ENCODE measurements at places on chromosomes 7 and 10.

- DNase-seq: no peak
Observed at GRCh38 chr10:29671228-29671780, 36.5 kb upstream of the SVIL start.

DNA sequence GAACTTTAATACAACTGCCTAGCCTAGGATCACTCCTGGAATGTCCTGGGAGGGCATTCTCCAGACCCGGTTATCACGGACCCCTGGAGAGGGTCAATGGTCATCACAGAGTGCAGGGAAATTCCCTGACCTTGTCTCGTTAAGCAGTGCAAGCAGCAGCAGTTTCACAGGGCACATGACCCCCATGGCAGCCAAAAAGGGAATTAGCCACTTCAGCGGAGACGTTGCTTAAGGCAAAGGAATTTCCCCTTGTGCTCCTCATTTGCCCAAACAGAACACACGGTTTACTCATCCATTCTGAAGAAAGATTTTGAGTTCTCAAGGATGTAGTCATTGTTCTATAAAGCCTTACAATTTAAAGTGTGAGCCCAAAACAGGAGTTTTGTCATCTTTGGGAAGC lies 260.3 kb downstream of the SNX13 start:
- DNase-seq: no peak

DNA sequence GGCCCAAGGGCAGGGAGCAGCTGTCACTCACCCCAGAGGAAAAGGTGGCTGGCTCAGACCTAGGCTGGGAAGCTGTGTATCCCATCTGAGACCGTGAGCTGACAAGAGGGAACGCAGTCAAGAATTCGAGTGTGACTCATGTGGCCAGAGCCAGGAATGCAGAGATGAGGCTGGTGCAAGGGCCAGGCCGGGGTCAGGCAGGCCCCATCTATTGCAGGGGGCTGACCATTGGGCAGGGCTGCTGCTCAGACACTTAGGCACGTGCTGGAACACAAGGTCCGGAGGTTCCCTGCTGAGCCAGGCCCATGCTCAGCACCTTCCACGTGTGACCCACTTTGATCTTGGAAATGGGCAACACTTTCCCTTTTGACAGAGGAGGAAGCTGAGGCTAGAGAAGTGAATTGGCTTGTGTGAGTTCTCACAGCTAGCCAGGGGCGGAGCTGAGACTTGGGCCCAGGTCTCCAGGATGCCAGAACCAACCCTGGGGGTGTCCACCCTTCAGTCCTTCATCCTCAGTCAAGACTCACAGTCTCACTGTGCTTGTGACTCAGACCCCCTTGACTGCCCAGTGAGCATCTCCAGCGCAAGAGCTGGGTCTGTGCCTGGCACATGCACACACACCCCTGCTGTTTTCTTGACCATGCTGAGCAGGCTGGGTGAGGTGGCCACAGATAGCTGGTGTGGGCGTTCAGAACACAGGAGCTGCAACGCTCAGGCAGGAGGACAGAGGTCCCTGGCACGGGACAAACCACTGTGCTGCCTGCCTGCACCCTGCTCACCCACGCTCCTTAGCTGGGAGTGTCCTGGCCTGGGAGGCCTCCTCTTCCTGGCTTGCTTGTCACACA lies 47.6 kb upstream of the PPIF start:
- no peak for DNase-seq

DNA sequence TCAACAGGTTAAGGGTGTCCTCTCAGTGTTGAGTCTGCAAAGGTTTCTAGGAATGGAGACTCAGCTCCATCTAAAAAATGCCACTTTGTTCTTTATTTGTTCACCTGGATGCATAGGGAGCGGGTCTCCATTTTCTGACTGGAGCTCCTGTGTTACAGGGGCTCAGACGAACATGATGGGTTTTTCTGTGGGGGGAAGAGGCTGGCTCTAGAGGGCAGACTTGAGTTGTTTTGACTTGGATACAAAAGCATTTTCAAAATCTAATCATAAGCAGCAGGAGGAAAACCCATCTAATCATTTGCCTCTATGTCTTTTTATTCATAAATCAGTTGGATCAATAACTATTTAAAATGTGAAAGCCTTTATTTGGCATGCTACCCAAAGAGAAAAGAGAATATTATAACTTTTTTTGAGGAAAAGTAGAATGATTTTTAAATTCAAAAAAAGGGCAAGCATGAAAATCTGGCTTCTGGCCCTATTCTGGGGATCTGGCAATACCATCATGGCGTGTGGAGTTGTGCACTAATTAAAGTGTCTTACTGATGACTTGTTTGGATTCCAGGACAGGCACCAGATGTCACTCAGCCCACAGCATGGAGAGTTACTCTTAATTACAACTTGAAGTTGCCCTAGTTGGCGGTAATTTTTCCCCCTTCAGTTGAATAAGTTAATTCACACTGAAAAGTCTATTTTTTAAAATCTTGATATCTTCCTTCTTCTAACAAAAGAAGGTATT lies 594.9 kb downstream of the REEP3 start:
- DNase-seq: peak; percentile 10

GRCh38 chr7:95440394-95441038 lies 5.7 kb upstream of the PON2 start:
- DNase-seq: no peak

- peak; percentile 71 for DNase-seq
Observed at GRCh38 chr10:5283305-5284158, 81.2 kb upstream of the UCN3 start.

GRCh38 chr7:3028071-3028757 lies 15.5 kb downstream of the CARD11 start:
- DNase-seq: peak; percentile 79

DNA sequence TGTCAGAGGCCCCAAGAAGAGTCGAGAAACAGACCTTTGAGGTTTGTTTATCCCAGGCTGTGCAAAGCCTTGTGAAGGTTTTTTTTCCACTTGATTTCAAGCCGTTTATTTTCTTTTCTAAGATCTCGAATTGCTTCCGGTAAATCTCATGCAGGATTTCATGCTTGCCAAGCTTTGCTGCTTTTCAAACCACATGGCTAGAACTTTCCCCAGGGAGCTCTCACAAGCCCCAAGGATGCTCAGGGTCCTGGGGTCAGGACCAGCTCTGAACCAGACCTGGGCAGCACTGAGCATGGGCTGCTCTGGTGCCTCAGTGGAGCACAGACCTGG lies 48.0 kb upstream of the AQP1 start:
- DNase-seq: no peak

- DNase-seq: no peak
Observed at GRCh38 chr10:33257439-33258080, 76.9 kb downstream of the NRP1 start.

- DNase-seq: no peak
Observed at GRCh38 chr7:134845461-134845860, 66.0 kb downstream of the CALD1 start.

GRCh38 chr7:124085179-124085578 lies 52.3 kb upstream of the TMEM229A start:
- no peak for DNase-seq

DNA sequence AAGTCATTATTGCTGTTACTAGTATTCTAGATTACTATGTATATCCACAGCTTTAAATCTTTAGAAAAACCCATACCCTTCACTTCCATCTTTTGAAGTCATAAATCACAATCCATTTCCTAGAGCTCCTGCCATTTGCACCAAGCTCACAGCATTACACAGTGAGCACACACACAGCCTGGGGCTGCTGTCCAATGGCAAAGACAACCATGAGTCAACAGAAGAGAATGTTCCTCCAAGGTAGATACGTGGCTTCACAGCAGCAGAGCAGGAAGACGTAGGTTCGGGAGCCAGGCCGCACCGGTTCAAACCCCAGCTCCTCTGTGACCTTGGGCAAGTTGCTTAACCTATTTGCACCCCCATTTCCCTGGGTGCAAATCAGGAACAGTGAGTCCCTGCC lies 234.6 kb downstream of the DIP2C start:
- no peak for DNase-seq

DNA sequence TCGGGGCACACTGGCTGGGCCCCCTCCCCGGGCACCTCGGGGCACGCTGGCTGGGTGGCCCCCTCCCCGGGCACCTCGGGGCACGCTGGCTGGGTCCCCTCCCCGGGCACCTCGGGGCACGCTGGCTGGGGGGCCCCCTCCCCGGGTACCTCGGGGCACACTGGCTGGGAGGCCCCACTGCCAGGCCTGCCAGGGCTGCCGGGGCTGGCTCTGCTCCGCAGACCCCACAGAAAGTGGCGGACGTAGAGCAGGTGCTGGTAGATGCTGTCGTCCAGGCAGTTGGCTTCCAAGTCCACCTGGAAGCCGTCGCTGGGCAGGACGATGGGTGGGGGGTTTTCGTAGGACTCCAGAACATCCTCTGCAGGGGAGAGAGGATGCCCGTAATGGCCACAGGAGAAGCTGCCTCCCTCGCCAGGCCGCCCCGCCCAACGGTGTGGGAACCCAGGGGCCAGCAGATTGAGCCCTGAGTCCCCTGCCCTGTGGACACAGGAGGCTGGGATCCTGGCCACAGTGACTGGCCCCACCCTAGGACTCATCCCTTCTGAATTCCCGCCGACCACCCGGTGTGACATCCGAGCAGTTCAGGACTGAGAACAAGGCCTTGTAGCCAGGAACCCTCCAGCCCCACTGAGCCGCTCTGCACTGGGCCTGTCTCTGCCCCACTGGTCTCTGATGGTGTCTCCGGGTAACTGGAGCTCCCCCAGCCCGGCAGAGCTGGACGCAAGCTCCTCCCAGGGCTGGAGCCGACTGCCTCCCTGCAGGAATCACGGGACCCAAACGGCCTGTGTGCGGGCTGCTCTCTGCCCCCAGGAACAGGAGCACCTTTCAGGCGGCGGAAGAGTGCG lies 28.2 kb downstream of the AP5Z1 start:
- no peak for DNase-seq

DNA sequence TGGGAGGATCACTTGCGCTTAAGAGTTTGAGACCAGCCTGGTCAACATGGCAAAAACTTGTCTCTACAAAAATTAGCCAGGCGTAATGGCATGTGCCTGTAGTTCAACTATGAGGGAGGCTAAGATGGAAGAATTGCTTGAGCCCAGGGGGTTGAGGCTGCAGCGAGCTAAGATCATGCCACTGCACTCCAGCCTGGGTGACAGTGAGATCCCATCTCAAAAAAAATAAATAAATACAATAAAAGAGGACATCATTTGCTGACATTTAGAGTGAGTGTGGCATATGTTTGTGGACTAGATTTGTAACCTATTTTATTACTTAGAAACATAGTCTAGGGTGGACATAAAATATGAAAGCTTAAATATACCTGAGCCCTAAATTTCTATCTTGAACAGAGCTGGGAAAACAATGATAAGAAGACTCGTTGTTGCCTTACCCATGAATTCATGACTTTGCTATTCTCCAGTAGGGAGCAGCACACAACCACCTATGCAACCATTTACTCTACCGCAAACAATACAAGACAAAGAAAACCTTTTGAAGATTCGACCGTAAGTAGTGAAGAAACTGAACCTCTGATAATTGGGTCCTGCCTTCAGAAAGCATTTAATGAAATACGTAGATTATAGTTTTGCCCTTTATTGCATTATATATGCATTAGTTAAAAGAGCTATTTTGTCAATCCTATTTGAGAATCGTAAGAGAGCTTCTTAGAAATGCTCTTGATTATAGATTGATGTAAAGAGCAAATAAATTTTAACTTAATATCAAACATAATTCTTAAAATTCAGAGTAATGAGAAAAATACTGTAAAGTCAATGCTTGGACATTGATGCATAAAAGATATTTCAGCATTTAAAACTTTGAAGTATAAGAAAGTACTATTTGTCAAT lies 83.5 kb downstream of the GNAT3 start:
- DNase-seq: peak; percentile 3

DNA sequence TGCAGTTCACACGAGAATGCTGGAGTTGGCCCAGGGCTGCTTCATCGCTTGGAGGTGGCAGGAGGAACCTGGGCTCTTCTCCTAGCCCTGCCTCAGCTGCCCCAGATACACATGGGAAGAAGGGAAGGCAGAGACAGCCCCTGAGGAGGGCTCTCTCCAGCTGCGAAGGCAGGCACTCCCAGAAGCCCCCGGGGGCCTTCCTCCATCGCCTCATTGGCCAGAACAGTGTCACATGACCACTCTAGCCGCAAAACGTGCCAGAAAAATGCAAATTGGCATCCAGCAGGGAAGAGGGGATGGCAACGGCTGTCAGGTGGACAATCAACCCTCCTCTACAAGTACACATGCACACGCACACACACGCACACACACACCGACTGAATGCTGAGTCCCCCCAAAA lies 217.8 kb upstream of the FRMD4A start:
- DNase-seq: no peak

- no peak for DNase-seq
Observed at GRCh38 chr10:3348564-3348963, 176.0 kb upstream of the PITRM1 start.

- no peak for DNase-seq
Observed at GRCh38 chr7:148287538-148287937, 303.0 kb upstream of the C7orf33 start.

GRCh38 chr10:133525444-133525843 lies 1.7 kb upstream of the CYP2E1 start:
- no peak for DNase-seq

DNA sequence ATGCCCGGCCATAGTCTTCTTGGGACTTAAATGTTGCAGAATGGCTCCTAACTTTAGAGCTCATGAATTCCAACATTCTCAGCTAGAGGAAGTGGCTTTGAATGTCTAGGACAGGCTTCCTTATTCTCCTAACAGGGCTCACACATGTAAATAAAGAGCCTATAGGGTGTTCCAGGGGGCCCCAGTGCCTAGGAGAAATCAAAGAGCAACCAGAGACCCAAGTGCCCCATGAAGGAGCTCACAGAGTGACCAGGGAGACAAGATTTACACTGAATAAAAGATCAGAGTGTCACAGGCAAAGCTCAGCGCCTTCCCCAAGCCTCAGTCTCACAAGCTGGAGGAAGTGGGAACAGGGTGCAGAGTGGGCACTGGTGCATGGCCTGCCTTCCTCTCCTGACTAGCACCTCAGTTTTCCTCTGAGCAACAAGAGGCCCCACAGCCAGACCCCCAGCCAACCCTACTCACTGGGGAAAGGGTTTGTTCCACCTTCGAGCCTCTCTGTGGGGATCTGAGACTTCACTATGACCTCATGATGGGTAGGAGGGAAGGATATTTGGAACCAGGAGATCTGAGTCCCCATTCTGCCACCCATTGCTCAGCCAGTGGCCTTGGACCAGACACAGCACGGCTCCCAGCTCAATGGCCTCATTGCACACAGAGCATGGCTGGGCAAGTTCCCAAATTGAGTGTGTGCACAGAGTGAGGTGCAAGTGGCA lies 16.0 kb downstream of the TMEM273 start:
- no peak for DNase-seq

- no peak for DNase-seq
Observed at GRCh38 chr10:122098924-122099323, 110.0 kb downstream of the TACC2 start.

GRCh38 chr7:117218700-117219099 lies 104.2 kb downstream of the WNT2 start:
- DNase-seq: no peak

- DNase-seq: no peak
Observed at GRCh38 chr7:108236681-108237415, 106.7 kb upstream of the LAMB4 start.

GRCh38 chr7:107982918-107983389 lies 20.0 kb downstream of the LAMB1 start:
- no peak for DNase-seq

DNA sequence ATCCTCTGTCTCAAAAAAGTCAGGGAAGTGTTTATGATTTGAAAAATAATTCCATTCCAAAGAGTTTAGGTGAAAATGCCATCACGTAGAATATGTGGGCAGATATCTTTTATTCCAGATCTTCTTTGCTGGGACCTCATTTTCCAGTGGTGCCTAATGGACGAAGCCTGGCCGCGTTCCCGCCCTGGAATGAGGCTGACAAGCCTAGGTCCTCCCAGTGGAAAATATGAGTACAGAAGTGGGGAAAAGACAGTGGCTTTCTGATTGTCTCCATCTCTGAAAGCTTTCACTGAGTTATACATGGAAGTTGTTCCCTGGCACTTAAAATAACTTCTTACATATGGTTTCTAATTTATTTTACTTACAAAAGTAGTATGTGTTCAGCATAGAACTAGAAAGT lies 139.4 kb downstream of the TACC2 start:
- no peak for DNase-seq

All from activated CD8-positive, alpha-beta T cell treated with anti-CD3 and anti-CD28 coated beads for 36 hours (primary cell).